ENCODE measurements at places on chromosomes 4 and X.

DNA sequence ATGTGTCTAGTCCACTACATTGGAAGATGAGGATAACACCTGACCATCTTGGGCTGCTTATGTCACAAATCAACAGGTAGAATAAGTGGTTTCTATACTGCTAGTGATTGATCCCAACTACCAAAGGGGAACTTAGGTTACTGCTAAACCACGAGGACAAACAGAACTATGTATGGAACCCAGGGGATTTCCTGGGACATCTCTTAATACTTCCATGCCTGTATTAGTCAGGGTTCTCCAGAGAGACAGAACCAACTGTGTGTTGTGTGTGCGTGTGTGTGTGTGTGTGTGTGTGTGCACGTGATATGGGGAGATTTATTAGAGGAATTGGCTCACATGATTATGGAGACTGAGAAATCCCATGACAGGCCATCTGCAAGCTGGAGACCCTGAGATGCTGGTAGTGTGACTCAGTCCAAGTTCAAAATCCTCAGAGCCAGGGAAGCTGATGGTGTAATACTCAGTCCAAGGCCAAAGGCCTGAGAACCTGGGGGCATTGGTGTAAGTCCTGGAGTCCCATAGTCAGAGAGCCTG, 16.2 kb upstream of the AFF1 start:
- DNase-seq, result no peak

- no peak for DNase-seq
Measured at GRCh38 chr4:57575426-57575825, 465.2 kb upstream of the IGFBP7 start.

GRCh38 chr4:122997463-122998101, 75.2 kb upstream of the NUDT6 start:
- DNase-seq, result no peak

GRCh38 chr4:153791746-153792617, 3.1 kb upstream of the SFRP2 start:
- DNase-seq, result peak; percentile 31

GRCh38 chrX:45264865-45265264, 64.2 kb upstream of the DIPK2B start:
- DNase-seq, result no peak

DNA sequence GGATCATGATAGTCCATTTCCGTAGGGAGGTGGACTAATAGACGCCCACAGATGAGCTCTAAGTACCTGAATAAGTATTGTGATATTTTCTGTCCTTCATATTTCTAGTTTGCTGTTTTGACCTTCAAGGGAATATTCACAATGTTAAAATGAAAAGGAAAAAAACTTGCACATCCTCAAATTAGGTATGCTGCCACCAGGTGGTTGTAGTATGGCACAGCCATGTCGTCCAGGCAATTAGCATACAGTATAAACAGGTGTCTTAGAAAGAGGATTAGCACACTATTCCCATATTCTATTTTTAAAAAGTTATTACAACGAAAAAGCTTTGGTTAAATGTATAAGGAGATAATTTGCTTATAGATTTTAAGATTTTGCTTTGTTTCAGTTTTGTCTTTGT, 802.0 kb downstream of the RPA4 start:
- peak; percentile 5 for DNase-seq

DNA sequence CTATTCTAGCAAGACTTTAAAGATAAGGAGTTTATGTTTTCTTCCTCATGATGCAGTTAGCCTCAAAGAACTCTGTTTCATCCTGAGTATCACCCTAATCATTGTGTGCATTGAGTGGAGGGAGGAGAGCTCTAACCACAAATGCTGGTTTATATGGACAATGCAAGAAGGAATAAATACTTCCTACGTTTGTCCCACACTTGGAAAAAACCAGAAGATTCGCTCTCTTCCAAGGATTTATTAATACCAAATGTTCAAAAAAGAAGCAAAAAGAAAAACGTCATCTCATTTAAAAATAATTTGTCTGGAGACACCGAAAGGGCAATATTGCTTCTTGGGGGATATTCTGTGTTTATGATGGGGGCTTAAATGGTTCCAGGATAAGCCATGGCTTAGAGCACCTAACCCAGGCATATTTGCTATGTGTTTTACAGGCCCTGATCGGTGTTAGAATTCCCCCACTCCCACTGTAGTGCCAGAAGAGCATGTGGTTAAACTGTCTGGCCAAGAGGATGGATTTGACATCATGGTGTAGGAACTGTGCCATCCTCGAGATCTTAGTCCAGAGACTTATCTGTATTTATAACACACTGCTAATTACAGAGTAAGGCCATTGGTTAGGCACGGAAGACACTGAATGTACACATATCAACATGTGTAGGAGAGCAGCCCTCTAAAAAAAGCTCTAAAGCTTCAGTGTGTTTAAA, 227.2 kb downstream of the ANK2 start:
- no peak for DNase-seq

- no peak for DNase-seq
Measured at GRCh38 chrX:1416965-1417760, 25.2 kb upstream of the SLC25A6 start.

GRCh38 chr4:11801466-11802446, 373.1 kb upstream of the HS3ST1 start:
- DNase-seq, result no peak

DNA sequence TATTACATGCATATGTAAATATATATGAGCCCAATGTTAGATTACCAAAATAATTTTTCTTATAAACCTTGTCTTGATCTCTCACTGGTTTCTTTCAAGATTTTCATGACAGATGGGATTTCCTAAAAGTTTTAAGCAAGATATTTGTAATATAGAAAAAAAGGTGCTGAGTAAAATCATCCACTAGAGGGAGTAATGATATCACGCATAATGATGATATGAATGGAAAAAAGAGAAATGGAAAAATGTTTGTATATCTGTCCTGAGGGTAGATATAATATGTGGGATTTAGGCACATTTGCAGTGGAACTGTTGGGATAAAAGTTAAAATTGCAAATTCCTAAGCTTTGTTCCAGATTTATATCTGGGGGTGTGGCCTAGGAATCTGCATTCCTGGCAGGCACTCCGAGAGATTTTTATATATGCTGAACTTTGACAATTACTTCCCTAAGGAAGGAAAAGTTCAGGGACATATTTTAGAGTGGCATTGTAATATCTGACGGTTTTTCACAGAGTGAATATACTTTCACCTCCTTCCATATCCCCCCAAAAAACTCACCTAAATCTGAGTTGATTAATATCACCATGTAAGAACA, 60.5 kb downstream of the TMA16 start:
- DNase-seq, result no peak

DNA sequence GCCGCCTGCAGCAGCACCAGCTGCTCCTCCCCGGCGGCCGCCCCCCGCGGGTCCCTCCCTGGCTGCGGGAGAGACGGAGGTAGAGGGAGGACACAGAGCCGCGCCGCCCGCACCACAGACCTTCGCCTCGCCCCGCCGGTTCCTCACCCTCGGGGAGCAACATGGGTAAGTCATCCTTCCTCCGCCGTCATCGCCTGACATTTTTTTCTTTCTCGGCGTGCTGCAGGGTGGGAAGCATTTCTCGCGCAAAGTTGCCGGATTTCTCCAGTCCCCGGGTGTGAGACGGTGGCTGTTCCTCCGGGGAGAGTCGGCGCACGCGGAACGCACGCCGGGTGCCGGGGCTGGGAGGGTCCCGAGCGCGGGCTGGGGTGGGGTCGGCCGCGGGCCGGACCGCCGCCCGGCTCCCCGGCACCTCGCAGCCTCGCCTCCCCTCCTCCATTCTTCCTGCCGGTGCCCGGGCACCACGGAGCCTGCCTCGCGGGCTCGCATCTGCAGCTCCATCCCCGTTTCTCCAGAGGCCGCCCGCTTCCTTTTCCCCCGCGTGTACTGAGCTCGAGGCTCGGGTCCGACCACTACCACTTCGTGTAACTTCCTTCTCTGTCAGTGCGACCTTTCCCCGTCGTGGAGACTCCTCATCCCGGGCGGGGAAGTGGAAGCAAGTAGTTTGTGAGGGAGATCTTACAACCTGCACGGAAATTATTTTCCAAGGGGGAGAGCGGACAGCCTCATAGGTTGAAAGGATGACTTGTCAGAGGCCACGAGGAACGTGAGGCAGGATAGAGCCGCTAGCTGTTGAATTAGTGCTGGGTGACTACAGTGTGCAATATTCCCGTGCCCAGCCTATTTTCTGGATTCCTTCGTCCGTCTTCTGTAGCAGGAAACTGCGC, 464 bp downstream of the RAP1GDS1 start:
- DNase-seq, result peak; percentile 36

GRCh38 chrX:30798810-30799209, 90.2 kb downstream of the TAB3 start:
- DNase-seq, result no peak

GRCh38 chrX:68889249-68889648, 60.4 kb downstream of the EFNB1 start:
- DNase-seq, result no peak

DNA sequence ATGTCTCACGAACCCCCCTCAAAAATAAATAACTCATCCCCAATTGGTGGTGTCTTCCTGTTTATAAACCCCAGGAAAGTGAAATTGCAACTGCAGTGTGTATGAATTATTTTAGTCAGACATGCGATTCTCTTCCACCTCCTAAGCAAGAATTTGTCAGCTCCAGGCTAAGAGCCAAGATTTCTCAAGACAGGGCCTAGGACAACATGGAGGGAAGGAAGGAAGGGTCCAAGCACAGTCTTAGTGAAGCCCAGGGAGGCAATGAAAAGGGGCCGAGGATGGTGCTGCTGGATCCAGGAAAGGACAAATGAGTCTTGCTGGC, 20.0 kb downstream of the SH3KBP1 start:
- no peak for DNase-seq

GRCh38 chrX:132489578-132490419, 961 bp upstream of the MBNL3 start:
- peak; percentile 35 for DNase-seq

- DNase-seq, result no peak
Measured at GRCh38 chrX:13254076-13254785, 65.6 kb downstream of the ATXN3L start.

DNA sequence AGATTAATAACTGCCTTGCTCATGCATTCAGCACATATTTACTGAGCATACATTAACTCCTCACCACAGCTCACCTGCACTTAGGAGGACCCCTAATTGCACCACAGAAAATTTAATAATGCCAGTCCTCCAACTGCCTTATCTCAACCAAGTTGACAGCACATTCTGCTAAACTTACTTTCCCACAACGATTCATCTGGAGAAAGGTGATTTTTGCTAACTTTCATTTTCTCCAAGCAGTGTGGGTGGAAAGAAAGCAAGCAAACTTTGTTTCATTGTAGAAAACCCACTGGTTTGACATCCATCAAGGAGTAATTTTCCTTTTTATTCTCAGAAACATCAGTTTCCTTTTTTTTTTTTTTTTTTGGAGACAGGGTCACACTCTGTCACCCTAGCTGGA, 49.1 kb downstream of the RASGEF1B start:
- DNase-seq, result no peak

- DNase-seq, result no peak
Measured at GRCh38 chr4:26484032-26484515, 6.2 kb downstream of the CCKAR start.

GRCh38 chr4:153207027-153207426, 2.8 kb downstream of the TRIM2 start:
- no peak for DNase-seq

GRCh38 chrX:140342410-140342809, 162.5 kb downstream of the SOX3 start:
- no peak for DNase-seq

DNA sequence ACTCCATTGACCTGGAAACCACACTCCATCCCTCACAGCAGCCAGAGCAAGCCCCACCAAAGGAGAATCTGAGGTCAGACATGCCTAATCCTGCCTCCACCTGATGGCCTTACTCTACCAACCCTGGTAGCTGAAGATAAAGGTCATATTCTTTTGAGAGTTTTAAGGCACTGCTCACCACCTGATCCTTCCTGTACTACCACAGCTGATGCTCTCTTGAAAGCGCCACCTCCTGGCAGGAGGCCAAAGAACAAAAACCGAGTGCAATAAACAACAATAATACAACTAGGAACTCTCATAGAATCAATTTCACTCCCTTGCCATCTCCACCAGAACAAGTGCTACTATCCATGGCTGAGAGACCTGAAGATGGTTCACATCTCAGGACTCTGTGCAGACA, 301.6 kb downstream of the NAF1 start:
- no peak for DNase-seq

GRCh38 chr4:73864365-73864764, 4.8 kb upstream of the CXCL1 start:
- DNase-seq, result no peak

Data from stimulated activated CD4-positive, alpha-beta T cell treated with anti-CD3 and anti-CD28 coated beads, Interleukin-4, amount 100 ng/mL, for 1 hour (primary cell).